GM18507 (cell line): ENCODE measurements at places on chromosomes 1 and 21.

- DNase-seq = no peak
Observed at GRCh38 chr1:194026422-194026821, 840.0 kb upstream of the B3GALT2 start.

- no peak for DNase-seq
Observed at GRCh38 chr1:212119397-212119837, 83.9 kb downstream of the DTL start.

DNA sequence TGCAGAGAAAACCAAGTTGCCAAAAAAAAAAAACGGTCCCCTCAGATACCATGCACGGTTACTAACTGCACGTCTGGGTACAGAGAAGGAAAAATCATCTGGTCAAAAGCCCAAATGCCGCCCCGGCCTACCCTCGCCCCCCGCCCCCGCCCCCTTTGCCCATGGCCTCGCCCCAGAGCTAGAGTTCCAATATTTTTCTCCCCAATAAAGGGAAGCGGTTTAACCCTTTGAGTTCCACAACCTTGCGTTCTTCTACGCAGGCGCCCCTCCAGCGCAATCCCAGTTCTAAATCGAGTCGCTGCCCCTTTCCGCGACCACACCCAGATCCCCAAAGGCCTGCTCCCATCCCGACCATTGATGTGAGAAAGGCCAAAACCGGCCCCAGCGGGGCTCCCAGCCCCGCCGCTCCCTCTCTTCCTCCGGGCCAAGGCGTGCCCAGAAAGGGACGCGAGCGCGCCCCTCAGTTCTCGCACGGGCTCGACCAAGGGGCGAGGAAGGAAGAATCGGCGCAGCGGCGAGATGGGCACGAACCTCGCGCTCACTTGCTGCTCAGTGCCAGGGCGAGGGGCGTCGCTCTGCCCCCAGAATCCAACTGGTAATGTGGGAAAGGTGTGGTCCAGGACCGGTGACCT lies 797 bp downstream of the WDR47 start:
- DNase-seq = no peak

GRCh38 chr1:110243146-110243545 lies 33.0 kb downstream of the KCNC4 start:
- DNase-seq = no peak

GRCh38 chr21:38376235-38376634 lies 119.4 kb downstream of the KCNJ15 start:
- no peak for DNase-seq

DNA sequence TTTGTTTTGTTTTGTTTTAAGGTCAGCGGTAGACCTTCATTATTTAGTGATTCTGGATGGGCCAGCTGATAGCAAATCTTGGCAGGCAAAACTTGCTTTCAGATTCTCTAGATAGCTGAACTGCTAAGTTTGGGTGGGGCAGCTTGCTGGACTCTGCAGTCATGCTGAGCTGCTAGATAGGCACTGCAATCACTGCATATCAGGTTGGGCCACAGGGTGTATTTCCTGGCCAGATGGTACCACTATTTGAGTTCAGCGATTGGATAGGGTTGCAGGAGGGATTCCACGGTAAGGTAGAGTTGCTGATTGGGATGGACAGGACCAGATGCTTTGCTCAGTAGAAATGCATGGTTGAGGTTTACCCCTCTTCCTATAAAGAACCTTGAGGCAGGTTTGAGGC lies 579.3 kb upstream of the ADGRL4 start:
- no peak for DNase-seq

GRCh38 chr1:30834253-30834652 lies 74.3 kb downstream of the SDC3 start:
- no peak for DNase-seq

- no peak for DNase-seq
Observed at GRCh38 chr1:171661076-171661650, 8.7 kb upstream of the MYOC start.

- DNase-seq = no peak
Observed at GRCh38 chr1:156959414-156959813, 39.0 kb downstream of the LRRC71 start.

DNA sequence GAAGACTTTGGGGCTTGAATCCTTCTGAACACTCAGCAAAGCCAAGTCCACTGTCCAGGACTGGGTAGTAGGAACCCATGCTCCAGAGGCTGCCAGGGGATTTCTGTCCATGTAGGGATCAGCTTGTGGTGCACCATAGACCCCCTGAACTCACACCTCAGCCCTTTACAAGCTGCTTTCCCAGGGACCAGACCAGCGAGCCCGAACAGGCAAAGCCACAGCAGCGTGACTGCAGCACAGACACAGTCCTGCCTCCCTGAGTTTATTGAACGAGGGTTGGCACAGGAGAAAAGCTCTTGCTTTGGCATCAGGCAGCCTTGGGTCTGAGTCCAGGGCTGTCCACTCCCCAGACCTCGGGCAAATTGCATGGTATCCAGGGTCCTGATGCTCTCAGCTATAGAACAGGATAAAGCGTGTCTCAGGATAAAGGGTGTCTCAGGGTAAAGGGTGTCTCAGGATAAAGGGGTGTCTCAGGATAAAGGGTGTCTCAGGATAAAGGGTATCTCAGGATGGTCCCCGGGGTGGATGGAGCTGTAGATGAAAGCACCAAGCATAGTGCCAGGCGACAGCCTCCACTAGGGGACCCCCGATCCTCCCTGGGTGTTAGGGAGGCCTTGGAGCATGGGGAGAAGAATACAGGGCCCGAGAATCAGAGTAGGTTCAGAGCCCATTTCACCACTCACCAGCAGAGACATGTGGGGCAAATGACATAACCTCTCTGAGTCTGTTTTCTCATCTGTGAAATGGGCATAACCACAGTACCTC lies 648.8 kb downstream of the NPHP4 start:
- DNase-seq = no peak

GRCh38 chr1:156118177-156118868 lies 3.8 kb downstream of the LMNA start:
- no peak for DNase-seq

DNA sequence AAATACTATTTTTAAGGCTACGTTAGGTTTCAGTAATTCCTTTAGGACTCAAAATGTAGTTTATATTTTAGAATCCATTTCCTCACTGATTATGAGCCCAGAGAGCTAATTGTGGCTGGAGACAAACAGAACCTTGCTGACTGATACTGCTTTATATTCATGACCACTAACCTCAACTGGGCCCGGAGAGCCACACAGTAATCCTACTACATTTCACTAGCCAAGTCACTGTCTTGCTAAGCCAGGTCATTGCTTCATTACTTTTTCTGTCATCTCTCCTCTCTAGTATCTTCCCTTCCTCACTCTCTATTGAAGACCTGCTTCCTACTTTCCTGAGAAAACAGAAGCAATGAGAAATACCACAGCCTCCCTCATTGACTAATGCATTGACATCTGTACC lies 24.7 kb downstream of the IL23R start:
- DNase-seq = no peak

GRCh38 chr1:100422065-100422464 lies 69.8 kb downstream of the CDC14A start:
- DNase-seq = no peak

DNA sequence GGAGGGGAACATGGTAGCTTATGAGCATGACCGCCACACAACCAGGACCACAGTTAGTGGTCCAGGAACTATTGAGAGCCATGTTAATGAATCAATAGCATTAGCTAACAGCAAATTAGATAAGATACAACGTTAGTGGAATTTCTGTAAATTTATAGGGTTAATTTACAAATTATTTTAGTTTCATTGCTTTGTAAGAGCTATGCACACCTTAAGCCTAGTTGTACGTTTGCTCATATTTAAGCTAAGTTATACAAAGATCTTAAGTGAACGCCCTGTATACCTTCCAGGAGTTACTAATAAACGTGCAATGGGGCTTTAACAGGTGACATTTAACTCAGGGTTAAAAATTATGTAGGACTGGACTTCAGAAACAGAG lies 749 bp downstream of the EXOSC10 start:
- no peak for DNase-seq

DNA sequence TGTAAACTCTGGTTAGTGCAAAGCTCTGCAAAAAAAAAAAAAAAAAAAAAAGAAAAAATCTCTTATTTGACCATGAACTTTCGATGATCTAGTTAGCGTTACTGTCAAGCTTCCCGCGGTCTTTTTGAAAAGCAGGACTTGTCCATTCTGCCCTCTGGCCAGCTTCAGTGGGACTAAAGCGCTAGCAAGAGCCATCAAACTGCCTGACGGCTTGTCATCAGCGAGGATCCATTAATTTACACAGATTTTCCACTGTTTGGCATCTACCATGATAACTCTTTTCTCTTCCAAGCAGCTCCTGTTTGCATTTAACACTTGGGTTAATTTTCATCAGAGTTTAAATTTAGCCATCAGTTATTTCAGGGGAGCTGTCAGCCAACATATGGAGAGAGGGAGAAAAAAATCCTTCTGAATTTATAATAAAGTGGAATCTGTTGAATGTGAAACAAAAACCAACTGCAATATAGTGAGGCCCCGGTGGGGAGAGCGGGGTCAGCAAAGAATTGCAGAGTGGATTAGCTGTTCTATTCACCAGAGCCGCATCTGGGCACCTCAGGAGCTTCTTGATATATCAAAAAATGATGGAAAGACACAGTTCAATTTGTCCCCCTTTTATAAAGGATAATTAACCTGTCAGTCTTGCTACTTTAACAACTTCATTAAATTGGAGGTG lies 298.2 kb downstream of the SPATA17 start:
- no peak for DNase-seq

DNA sequence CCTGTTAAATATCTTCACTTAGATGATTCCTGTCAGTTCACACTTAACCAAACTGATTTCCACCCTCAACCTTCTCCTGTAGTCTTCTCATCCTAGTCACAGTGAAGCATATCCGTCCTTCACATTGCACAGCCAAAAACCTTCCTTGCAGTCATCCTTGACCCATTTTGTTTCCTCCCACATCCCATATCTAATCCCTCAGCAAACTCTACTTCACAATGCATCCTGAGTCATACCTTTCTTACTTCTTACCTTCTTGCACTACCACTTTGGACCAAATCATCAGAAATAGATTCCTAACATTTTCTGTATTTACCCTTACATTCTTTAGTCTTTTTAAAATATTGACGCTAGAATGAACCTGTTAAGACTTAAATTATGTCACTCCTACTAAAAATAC lies 86.9 kb downstream of the OLFML2B start:
- no peak for DNase-seq

- peak; percentile 74 for DNase-seq
Observed at GRCh38 chr21:37257967-37258877, 8.9 kb downstream of the VPS26C start.

DNA sequence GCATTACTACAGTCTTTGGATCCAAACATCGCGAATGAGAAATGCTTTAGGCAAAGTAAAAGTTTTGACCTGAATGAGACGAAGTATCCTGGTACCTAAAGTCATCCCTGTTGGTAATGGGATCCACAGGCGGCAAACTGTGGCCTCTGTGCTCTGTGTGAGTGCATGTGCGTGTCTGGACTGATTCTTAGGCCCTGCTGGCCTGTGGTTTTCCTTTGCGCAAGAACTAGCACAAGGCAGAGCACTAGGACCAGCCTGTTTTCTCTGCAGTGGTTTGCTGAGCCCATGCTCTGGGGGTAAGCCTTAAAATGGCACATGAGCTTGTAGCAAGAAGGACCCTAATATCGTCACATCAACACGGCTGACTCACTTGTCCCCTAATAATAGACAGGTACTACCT lies 251.2 kb downstream of the DSCAM start:
- no peak for DNase-seq

DNA sequence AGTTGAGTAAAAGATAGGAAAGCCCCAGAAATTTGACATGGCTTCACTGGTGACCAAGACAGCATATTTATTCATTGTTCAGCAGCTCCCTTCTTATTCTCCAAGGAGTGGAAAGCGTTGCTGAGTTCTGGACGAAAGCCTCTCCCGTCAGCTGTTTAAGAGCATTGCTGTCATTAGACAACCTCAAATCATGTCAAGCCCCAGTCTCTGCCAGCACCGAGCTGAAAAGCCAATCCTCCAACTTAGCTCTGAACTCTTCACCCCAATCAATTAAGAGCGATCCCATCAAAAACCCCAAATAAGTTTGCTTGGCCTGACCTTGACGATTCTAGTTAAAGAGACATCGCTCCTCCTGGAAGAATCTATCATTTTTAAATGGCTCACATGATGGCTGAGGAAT lies 110.8 kb downstream of the PLPP3 start:
- no peak for DNase-seq

- no peak for DNase-seq
Observed at GRCh38 chr1:235442788-235443429, 61.3 kb downstream of the B3GALNT2 start.

- peak; percentile 28 for DNase-seq
Observed at GRCh38 chr1:109161858-109162606, 48.1 kb downstream of the ELAPOR1 start.

DNA sequence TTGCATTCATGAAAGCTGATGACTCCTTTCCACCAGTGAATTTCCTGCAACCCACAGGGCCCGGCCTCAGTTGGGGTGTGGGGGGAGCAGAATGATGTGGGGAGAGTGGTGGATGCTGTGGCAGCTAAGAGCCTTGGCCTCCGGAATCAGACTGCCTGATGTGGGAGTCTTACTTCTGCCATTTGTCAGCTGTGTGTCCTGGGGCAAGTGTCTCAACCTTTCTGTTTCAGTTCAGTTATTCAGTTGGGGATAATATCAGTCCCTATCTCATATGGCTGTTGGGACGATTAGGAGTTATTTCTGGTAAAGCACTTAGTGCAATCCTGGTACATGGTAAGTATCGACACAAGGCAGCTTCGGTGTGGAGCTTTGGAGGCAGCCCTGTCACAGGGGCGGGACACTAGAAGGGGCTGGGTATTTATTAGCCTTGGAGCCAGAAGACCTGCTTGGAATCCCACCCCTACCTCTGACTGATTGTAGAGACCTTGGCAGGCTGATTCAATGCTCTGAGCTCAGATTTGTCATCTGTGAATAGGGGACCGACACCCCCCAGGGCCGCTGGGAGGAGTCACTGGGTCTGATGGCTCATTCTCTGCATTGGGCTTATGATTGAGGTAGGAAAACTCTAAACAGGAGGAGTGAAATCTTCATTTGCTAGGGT lies 19.6 kb downstream of the ARHGEF10L start:
- no peak for DNase-seq

DNA sequence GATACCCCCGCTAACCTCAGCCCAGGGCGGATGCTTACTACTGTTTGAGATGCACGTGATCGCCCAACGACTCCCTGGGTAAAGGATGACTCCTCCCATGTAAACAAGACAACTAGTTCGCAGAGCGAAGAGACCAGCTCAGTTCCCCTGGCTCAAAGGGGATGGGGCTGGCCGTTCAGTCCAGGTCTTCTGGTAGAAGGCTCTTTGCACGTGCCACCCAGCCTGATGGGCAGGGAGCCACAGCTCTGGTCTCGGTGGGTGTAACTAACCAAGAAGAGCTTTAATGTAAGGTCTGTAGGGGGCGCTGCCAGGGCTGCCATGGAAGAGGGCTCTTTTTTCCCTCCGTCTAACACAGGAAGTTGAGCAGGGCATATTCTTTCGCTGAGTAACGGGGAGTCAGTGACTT lies 49.4 kb upstream of the PARP1 start:
- no peak for DNase-seq

DNA sequence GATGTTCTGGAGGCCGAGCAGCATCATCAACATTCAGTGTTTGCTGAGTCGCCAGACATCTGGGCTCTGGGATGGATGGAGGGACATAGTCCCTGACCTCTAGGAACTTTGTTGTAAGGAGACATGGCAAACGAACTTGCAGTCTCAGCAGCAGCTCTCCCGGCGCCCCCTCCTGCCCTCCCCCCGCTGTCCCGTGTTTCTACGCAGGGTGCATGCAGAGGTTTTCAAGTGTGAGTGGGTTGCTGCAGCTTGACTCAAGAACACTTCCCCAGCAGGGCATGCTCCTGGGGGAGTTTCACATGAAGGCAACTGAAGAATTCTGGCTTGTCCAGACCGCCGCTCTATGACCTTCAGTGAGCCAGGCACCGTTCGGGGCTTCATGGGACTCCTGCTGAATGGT lies 121.9 kb downstream of the CAMTA1 start:
- no peak for DNase-seq
